ENCODE measurements at places on chromosomes 1 and 21.

DNA sequence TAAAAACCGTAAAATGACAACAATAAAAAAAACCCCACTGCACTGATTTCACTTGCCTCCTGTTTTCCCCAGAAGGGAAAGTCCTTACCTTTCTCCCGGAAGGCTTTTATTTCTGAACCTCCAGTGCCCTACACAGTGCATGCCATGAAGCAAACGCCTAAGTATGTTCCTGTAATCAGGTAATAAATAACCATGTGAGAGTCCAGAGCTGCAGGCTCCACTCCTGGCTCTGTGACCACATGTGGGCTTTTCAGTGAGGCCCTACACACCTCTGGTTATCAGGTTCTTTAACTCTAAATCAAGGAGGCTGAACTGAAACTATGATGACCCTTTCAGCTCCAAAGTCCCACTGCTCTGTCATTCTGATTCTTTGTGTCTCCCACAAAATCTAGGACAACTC, 20.8 kb upstream of the NR5A2 start:
- DNase-seq = no peak

DNA sequence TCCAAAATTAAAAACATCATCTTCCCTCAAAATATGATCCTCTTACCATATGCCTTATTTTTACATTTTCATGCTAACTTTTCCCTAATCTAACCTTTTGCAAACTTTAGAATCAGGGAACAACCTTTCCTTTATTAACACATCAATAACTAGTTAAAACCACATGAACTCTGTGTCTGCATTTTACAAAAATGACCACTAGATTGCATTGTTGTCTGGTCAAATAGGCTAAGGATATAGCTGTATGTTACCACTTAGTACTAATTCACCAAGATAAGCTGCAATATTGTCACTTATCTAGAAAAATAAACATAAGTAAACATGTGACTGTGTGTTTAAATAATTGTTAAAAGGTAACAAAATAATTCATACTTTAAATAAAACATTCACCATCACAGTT, 82.3 kb downstream of the DENND1B start:
- DNase-seq = no peak

GRCh38 chr1:160544647-160545046, 21.6 kb upstream of the SLAMF6 start:
- DNase-seq = no peak

- no peak for DNase-seq
Observed at GRCh38 chr1:28927266-28927647, 12.9 kb downstream of the EPB41 start.

GRCh38 chr1:57485643-57486042, 61.8 kb upstream of the DAB1 start:
- no peak for DNase-seq

Data from spinal cord (tissue), 10 donors.